ENCODE measurements at places on chromosomes 4 and X. TPM values are rescaled to one million over a fixed set of nuclear protein-coding genes. Genes with fewer than 3 reads are reported as not detected.

GRCh38 chr4:172785613-172786012 is 383.0 kb upstream of the GALNT7 start:
- H3K4me1 ChIP-seq = no peaks in the 10 kb centered on the region
- no peak overlapping the region for H3K27ac ChIP-seq
- no peak overlapping the region for H3K4me3 ChIP-seq
- no peak for DNase-seq
- no peaks in the 10 kb centered on the region for H3K36me3 ChIP-seq

DNA sequence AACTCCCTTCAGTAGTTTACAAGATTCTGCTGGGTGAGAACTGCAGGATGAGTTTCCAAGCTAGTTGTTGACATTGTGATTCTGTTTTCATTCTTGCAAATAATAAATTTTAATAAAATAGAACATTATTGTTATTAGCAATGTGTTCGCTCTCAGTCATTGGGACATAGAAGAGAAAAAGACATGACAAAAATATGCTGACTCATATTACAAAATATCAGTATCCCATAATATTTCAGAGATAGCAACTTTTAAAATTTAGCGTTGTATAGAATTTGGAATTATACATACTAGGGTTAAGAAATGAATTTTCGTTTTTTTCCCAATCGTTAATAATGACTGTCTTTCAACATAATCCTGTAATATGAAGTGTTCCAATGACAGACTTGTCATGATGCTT is 45.4 kb downstream of the KIT start:
- H3K4me3 ChIP-seq = no peak overlapping the region
- no peaks in the 10 kb centered on the region for H3K36me3 ChIP-seq
- H3K4me1 ChIP-seq = no peaks in the 10 kb centered on the region
- no peak for DNase-seq
- no peak overlapping the region for H3K27ac ChIP-seq

LAMP2 gene
- total RNA-seq = 39.5 TPM

- no peaks in the 10 kb centered on the region for H3K36me3 ChIP-seq
- H3K4me3 ChIP-seq = no peak overlapping the region
- no peaks in the 10 kb centered on the region for H3K27me3 ChIP-seq
- H3K27ac ChIP-seq = no peak overlapping the region
- no peak for DNase-seq
These were observed 321.3 kb downstream of the GALNTL6 start for GRCh38 chr4:172134521-172134920.

GABRA4 gene
- not detected for total RNA-seq

CNGA1 gene
- not detected for total RNA-seq

DNA sequence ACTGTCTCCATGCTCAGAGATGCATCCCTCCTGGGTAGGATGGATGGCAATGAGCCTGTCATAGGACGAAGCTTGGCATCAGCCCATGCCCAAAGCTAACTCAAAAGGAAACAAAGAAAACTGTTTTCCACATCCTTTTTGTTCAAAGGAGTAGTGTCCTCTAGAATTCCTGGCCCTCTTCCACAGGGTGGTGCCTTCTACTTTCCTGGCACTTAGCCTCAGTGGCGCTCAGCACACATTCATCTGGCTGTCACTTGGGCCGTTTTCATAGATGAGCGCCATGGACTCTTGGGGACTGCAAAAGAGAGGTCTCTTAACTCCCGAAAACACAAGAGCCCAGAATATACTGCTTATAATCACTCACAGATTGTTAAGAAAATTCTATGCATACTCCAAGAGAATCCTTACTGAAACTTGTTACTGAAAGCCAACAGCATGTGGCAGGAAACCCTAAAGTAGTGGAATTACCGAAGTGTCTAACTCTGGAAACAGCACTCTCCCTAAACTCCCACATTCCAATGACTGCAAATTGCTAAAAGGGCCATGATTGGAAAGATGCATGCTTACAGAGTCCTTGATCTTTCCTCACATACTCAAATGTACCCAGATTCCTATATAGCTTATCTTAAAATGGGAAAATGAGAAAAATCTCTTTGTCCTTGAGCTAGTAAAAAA is 110.0 kb downstream of the HS6ST2 start:
- DNase-seq = no peak
- H3K4me1 ChIP-seq = no peaks in the 10 kb centered on the region
- no peak overlapping the region for H3K4me3 ChIP-seq
- H3K27me3 ChIP-seq = no peaks in the 10 kb centered on the region
- H3K36me3 ChIP-seq = no peaks in the 10 kb centered on the region

- H3K27me3 ChIP-seq = no peaks in the 10 kb centered on the region
- H3K36me3 ChIP-seq = no peaks in the 10 kb centered on the region
- DNase-seq = no peak
These were observed 1.6 kb downstream of the KDM6A start for GRCh38 chrX:44874420-44875184.

DNA sequence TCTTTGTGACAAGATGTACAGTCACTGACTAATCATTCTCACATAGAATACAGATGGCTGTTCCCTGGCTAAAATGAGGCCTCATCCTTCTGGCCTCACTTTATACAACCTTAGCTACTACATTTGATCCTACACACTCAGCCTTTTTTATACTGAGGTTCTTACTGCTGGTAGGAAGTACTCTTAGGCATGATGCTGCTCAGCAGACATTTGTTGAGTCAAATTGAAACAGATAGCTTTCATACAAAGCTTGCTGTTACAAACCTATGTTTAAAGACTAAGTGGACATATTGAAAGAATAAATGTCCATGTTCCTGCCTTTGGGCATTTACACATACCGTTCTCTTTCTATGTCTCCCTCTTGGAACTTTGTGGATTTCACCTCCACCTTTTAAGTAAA is 154.9 kb downstream of the NPFFR2 start:
- peaks cover 3% of the 10 kb centered on the region for H3K27me3 ChIP-seq
- H3K4me3 ChIP-seq = no peak overlapping the region
- no peaks in the 10 kb centered on the region for H3K36me3 ChIP-seq
- no peak for DNase-seq
- no peaks in the 10 kb centered on the region for H3K4me1 ChIP-seq
- H3K27ac ChIP-seq = no peak overlapping the region

TIGD4 gene
- total RNA-seq = 0.47 TPM

GAGE12D gene
- not detected for total RNA-seq

- H3K36me3 ChIP-seq = no peaks in the 10 kb centered on the region
- DNase-seq = no peak
- H3K27ac ChIP-seq = no peak overlapping the region
- H3K27me3 ChIP-seq = no peaks in the 10 kb centered on the region
- no peak overlapping the region for H3K4me3 ChIP-seq
These were observed 782.8 kb upstream of the MAGEB2 start for GRCh38 chrX:29432534-29432933.

- no peak overlapping the region for H3K4me3 ChIP-seq
- no peaks in the 10 kb centered on the region for H3K36me3 ChIP-seq
- H3K27me3 ChIP-seq = peaks cover 19% of the 10 kb centered on the region
- DNase-seq = no peak
- no peak overlapping the region for H3K27ac ChIP-seq
- no peaks in the 10 kb centered on the region for H3K4me1 ChIP-seq
These were observed 12.0 kb upstream of the UFSP2 start for GRCh38 chr4:185437809-185438208.

DNA sequence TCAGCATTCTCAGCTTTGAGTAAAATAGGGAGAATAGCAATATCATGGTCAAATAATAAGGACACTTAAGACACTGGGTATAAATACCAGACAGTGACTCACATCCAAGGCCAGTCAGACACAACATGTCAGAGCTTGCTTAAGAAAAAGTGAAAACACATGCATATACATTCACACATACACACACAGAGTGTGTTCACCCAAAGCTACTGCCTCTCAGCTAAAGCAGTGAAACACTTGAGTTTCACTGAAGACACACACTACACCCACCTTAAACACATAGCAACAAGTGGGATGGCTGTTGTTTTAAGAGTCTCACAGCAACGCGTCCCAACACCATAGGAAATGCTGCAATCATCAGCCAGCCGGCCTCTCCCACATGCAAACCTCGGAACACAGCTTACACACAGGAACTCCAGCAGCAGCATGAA is 14.4 kb downstream of the SHROOM4 start:
- no peaks in the 10 kb centered on the region for H3K36me3 ChIP-seq
- no peak overlapping the region for H3K27ac ChIP-seq
- peaks cover 15% of the 10 kb centered on the region for H3K27me3 ChIP-seq

RTL3 gene
- total RNA-seq = not detected

- no peaks in the 10 kb centered on the region for H3K4me1 ChIP-seq
- no peaks in the 10 kb centered on the region for H3K36me3 ChIP-seq
- no peak for DNase-seq
- H3K27me3 ChIP-seq = no peaks in the 10 kb centered on the region
- H3K4me3 ChIP-seq = no peak overlapping the region
These were observed 1137.0 kb upstream of the POU3F4 start for GRCh38 chrX:82370978-82371646.
